GM12892 (cell line): ENCODE measurements at places on chromosomes 16 and 17.

DNA sequence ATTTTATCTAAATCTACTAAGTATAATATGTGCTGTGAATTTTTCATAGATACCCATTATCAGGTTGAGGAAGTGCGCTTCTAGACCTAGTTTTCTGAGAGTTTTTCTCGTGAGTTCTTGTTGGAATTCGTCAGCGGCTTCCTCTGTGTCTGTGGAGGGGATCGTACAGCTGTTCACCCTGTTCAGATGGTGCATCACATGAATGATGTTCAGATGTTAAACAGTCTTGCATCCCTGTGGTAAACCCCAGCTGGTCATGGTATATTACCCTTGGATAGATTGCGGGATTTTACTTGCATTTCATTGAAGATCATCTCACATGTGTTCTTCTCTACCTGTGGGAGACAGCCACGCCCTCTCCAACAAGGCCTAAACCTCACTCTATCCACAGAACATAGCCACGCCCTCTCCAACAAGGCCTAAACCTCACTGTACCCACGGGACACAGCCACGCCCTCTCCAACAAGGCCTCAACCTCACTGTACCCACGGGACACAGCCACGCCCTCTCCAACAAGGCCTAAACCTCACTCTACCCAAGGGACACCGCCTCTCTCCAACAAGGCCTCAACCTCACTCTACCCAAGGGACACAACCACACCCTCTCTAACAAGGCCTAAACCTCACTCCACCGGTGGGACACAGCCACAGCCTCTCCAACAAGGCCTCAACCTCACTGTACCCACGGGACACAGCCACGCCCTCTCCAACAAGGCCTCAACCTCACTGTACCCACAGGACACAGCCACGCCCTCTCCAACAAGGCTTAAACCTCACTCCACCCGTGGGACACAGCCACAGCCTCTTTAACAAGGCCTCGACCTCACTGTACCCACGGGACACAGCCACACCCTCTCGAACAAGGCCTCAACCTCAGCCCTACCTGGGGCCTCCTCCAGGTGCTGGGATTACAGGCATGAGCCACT is 180.2 kb upstream of the CHMP6 start:
- DNase-seq, result no peak

DNA sequence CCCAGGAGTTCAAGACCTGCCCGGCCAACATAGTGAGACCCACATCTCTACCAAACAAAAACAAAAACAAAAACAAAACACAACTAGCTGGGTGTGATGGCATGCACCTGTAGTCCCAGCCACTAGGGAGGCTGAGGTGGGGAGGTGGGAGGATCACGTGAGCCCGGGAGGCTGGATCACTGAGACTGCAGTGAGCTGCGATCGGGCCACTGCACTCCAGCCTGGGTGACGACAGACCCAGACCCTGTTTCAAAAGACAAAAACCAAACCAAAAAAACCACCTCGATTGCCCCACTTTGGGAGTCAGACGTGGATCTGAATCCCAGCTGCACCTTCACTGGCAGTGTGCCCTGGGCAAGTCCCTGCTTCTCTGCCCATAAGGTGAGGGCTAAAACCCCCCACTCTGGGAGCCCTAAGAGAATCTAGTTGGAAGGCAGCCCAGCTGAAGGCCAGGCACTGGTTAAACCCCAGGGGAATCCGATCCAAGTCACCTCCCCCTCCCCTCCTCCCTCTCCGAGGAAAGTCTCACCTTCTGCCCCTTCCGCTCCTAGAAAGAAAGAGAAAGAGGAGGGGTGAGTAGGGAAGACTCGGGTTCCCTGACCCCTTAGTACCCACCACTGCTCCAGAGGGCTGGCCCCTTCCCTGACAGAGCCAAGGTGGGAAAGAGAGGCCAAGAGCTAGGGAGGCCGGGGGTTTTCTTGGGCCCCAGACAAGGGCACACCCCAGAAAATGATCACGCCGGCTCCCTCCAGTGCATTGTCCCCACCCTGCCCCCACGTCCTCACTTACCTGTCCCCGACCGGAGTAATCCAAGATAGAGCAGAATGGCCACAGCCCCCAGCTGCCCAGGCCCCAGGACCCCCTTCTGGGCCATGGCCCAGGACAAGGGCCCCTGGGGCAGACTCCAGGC is 647 bp downstream of the PRSS8 start:
- no peak for DNase-seq

- no peak for DNase-seq
Measured at GRCh38 chr17:4604111-4604644, 19.8 kb downstream of the SMTNL2 start.

DNA sequence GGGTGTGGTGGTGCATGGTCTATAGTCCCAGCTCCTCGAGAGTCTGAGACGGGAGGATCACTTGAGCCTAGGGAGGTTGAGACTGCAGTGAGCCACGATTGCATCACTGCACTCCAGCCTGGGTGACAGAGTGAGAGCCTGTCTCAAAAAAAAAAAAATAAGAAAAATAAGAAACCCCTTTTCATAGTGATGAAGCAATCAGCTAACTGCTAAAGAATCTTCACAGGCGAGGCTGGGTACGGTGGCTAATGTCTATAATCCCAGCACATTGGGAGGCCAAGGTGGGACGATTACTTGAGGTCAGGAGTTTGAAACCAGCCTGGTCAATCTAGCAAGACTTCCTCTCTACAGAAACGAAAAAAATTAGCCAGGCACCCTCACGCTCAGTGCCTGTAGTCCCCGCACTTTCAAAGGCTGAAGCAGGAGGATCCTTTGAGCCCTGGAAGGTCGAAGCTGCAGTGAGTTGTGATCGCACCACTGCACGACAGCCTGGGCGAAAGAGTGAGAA is 760 bp downstream of the SLFN12L start:
- no peak for DNase-seq

DNA sequence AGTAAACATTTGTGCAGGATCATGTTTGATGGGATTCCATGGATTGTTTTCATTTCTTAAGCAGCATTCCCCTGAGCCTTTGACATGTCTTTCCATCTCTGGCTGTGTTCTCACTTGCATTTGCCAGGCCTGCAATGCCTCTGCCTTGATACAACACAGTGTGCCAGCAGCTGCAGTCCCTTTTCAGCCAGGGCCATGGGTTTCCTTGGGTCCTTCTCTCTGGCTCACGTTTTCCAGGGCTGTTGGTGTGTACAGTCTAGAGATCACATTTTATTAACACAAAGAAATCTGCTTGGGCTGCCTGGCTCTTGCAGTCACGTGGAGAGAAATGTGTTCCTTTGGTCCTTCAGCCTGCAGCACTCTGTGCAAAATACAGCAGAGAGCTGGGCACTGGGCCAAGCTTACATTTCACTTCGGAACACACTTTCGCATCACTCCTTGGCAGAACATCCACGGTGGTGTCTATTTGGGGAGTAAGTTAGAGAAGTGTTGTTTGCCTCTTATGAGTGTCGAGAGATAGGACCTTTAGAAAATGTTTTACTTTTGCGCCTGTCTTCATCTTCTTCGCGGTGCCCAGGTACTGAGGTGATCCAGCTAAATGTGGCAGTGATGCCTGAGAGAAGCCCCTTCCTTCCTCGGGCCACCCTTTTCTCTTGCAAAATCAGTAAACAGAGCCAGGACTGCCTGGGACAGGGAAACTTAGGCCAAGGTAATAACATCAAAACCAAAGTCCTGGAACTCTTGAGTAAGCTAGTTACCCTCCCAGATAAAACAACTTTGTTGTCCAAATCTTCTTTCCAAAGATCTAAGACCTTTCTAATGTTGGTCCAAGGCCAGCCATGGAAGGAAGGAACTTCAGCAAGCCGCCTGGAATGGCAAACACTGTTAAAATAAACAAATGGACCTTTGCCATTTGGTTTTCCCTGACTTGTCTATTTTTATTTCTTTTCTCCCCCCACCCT is 20.9 kb downstream of the HLF start:
- DNase-seq, result no peak
